ENCODE measurements at places on chromosomes 2 and 18.

DNA sequence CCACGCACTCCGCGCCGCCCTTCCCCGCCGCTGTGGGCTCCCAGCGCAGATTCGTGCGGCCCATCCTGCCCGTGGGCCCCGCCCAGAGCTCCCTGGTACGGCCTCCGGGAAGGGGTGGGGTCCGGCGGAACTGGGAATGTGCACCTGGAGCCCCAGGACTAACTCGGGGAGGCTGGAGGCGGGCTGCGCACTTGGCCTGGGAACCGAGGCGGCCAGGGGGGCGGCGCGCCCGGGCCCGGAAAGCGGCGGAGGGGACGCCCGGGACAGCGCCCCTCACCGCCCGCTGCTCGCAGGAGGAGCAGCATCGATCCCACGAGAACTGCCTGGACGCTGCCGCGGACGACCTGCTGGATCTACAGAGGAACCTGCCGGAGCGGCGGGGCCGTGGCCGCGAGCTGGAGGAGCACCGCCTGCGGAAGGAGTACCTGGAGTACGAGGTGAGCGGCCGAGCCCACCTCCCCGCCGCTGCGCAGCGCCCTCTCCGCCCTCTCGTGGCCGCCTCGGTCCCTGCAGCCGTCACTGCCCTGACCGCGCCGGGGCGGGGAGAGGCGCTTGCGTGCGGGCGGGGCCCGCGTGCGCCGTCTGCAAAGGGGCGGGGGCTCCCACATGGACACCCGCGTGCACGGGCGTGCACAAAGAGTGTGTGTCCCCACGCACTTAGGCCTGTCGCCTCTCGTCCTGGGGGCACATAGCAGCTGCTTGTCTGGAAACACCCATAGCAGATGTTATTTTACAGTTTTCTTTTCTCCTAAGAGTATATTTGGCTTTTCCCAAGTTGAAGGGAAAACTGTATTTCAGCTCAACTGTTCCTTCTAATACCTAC is 25.2 kb downstream of the PSD4 start:
- DNase-seq, result peak; percentile 85

DNA sequence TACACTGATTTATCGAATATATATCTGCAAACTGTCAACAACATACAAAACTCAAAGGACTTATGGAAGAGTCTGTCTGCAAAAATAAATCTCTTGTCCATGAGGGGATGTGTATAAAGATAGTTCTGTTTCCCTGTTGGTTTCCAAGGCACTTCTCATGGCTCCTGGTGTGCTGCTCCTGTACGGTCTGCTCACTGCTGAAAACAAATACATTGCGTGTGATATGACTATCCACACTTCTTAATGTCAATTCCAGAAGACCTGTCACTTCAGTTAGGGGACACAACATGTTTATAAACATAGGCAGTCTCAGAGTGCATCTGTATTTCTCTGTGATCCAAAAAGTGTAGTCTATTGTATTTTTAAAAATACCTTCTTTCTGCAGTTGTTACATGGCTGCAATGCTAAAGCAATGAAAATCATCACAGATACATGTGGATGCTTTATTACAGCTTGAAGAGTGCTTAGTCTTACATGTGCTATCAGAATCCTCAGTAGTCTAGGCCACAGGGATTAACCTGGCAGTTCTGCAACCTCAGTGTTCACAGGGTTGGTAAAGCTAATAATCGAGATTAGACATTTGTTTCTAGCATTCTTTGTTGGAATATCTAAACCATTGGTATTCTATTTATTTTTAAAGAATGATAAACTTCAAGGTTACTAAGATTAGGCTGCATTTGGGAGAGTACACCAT is 7.8 kb downstream of the ALKAL2 start:
- no peak for DNase-seq

- no peak for DNase-seq
These were observed 482.8 kb upstream of the KLHL29 start for GRCh38 chr2:22902180-22902550.

- no peak for DNase-seq
These were observed 57.2 kb upstream of the LDLRAD4 start for GRCh38 chr18:13161276-13161899.

DNA sequence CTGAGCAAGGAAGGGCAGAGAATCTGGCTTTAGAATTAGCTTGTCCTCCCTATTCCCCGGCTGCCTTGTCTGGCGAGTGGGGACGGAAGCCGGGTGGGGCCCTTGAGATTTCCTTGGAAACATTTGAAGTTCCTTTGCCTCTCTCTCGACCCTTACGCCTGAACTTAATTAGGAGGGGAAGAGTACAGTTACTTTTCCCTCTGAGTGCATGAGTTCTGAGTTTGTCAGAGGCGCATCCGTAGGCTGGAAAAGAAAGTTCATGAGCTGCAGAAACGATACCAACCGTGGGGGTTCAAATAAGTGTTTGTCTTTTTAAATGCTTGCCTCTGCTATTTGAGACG is 468 bp downstream of the PIKFYVE start:
- no peak for DNase-seq

- DNase-seq, result no peak
These were observed 26.1 kb upstream of the SERTAD2 start for GRCh38 chr2:64679673-64680425.

- DNase-seq, result no peak
These were observed 151.8 kb upstream of the SERPINE2 start for GRCh38 chr2:224190936-224191270.

DNA sequence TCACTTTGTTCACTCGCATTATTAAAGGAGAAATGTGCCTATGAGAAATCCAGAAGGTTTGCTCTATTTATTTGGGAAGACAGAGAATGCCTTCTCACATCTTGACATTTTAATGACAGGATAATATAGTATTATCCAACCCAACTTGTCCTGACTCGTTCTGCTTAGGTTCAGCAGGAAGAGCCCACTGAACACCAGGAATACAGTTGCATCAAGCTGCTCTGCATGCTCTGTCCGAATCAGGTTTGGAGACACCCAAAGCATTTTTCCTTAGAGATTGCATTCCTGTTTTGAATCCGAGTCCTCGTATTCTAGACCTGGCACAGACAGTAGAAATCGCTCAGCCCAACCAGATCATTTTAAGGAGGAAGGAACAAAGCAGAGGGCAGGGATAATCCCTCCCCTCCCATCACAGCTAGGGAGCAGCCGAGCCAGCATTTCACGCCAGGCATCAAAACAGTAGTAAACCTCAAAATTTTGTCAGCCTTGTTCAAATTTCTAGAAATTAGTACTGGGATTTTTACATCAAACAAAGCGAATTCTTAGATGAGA is 837.4 kb upstream of the ID2 start:
- no peak for DNase-seq
